Stimulated activated CD8-positive, alpha-beta memory T cell treated with anti-CD3 and anti-CD28 coated beads, Interleukin-15, amount 100 ng/mL, for 24 hours (primary cell): ENCODE measurements at places on chromosomes 3 and 15.

DNA sequence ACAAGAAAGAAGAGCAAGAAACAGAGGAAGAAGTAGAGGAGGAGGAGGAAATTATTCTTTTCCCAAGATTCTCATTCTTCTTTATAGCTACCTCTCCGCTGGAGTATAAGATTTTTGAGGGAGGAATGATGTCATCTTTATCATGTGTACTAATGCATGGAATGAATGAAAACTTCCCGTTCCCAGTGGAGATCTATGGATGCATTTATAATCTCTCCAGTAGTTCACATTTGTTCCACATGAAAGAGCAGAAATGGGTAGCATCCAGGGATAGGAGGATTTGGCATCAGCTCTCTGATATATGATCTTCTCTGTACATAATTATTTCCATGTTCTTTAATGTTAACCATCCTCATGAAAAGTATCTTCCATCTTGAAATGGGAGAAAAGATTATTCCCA lies 244.4 kb downstream of the ADAMTSL3 start:
- DNase-seq = no peak

- DNase-seq = no peak
Measured at GRCh38 chr15:70466895-70467529, 296.3 kb downstream of the UACA start.

DNA sequence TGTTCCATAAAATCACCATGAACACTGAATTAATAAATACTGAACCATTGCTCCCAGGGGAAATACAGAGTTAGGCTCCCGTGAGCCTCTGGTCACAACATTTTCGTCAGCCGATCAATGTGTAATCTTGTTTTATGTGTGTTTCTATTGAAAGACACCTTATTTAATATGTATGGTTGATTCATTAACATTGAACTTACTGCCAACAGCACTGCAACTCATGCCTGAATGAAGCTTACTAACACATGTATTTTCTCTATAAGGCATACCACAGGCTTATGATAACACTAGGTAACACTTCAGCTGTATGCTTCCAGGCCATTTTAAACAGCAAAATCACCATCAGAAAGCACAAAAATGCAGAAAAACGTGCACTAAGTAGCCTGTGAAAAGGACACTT lies 9.1 kb upstream of the REC114 start:
- no peak for DNase-seq

GRCh38 chr3:177603148-177603603 lies 405.9 kb upstream of the TBL1XR1 start:
- no peak for DNase-seq

- no peak for DNase-seq
Measured at GRCh38 chr3:52281981-52282801, 3.7 kb upstream of the WDR82 start.

GRCh38 chr15:52464478-52464877 lies 64.2 kb downstream of the MYO5A start:
- DNase-seq = no peak

GRCh38 chr3:14303336-14304100 lies 98.9 kb upstream of the SLC6A6 start:
- no peak for DNase-seq

DNA sequence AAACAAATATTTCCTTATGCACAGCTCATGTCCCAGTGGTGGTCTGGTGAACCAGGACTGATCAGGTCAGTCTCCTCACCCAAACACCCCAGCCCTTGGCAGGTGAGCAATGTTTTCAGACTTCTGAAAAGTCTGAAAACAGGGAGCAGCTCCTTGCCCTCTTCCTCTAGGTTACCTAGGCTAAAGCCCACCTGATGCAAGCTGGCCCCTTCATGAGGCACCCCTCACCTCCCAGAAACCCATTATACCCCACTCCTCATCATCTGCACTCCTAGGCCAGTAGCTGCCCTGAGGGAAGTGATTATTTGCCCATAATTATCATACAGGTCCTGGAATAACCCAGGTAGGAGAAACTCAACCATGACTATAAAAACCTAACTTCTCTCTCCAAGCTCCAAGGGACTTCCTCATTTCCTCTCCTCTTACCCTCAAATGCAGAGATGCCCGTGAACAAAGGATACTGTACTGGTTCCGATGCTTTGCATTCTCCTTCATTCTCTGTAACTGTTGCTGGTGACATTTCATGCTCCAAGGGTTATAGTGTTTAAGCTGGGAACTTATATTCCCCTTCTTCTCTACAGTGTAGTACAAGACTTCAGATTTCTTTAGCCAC lies 5.2 kb upstream of the NCKIPSD start:
- no peak for DNase-seq

GRCh38 chr3:56591262-56591661 lies 34.3 kb downstream of the CCDC66 start:
- no peak for DNase-seq

GRCh38 chr3:80159990-80160506 lies 392.2 kb upstream of the ROBO1 start:
- no peak for DNase-seq

DNA sequence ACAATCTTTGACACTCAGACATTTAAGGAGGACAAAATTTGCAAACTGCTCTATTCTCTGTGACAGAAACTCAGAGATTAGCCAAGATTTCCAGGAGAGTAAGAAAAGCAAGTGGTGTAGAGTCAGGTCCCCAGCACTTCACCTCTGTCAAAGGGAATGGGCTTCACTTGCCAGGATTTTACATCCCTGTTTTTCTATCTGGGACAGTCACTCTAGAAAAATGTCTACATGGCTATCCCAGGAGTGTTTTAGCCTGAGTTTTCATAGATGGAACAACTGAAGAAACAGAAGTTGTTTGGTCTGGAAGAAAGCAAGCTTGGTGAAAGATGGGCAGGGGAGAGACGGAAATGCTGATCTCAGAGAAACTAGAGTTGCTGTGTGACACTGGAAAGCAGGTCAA lies 3.0 kb downstream of the FAM219B start:
- DNase-seq = no peak

GRCh38 chr3:82475306-82475705 lies 713.9 kb upstream of the GBE1 start:
- DNase-seq = no peak

GRCh38 chr15:67945951-67946700 lies 106.3 kb upstream of the RNU6-1 start:
- DNase-seq = no peak

- DNase-seq = no peak
Measured at GRCh38 chr3:143563786-143564185, 284.5 kb downstream of the SLC9A9 start.

DNA sequence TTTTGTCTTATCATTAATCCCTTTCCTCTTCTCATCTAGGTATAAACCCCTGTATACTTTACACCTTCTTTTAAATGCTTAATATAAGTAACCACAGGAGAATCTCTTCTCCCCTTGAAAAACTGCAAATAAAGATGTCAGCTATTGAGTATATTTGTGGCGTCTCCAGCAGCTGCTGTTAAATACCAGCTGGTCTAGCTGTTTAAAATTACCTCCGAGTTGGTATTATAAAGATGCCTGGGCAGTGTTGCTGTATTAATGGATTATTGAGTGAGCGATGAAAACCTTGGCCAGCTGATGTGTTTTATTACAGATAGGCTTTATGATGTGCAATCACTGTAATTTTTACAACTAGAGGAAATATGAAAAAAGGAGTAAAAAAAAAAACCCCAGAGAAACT lies 388.1 kb downstream of the TBC1D5 start:
- no peak for DNase-seq

- DNase-seq = peak; percentile 11
Measured at GRCh38 chr15:60720493-60721256, 241.7 kb upstream of the ICE2 start.

DNA sequence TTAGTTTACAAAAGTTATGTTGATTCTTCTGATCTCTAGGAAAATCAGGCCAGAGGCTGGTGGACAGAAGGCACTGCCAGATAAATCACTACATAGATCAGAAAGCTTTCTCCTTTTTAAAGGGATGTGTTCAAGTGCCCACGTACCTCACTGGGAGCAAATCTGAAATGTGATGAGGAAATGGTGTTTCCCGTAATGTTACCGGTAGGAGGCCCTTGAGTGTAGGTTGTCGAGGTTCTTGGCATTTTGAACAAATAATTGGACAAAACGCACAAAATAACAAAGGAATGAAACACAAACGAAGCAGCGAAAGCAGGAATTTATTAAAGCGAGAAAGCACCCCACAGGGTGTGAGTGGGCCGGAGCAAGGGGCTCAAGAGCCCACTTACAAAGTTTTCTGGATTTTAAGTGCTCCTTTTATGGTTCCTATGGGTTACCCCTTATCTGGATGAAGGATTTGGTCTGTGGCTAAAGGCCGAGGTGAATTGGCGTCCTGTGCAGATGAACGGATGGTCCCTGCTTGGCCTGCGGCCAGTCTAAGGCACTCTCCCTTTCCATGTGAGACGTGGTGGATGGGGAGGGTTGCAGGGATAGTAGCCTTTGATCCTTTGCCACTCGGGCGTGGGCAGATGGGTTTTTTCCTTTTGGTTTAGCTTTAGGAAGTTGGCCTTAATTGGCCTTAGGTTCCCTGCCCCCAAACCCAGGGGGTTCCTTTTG lies 1.0 kb downstream of the SNX1 start:
- DNase-seq = no peak

DNA sequence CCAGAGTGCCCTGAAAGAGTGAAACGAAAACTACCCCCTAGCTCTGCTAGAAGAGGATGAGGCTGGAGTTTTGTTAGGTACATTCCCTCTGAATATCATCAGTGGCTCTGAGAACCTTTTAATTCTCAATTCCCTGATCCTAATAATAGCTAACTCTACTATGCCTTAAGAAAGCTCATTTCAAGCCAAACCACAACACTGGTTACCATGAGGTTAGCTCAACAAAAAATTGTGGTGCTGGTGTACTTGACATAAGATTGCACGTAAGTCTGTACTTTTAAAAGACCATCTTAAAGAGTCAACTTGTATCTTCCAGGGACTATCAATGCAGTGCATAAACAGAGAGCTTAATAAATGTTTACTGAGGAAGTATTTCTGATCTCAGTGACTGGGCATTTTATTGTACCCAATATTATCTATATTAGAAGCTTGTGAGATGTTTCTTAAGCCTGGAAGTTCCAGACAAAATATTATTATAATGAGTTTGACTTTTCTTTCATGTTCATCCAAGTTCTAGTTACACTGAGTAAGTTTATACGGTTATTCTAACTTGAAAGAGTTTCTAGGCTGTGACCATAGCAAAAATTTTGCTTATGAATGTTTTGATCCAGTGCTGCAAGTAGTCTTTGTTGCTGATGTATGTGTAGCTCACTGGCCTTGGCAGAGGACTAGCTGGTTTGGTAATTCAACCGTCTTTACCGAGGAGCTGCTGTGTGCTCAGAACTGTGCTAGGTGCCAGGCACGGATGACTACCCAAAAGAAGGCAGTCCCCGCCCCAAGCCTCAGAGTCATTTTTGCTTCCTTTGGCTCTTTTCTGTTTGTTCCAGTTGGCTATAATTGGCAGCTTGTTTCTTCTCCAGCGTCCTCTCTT lies 334.4 kb upstream of the TRIM42 start:
- no peak for DNase-seq

GRCh38 chr3:37435572-37435971 lies 261.2 kb upstream of the LRRFIP2 start:
- no peak for DNase-seq

- DNase-seq = no peak
Measured at GRCh38 chr3:106577241-106577640, 708.4 kb upstream of the CBLB start.

- DNase-seq = no peak
Measured at GRCh38 chr3:56205406-56205805, 262.9 kb downstream of the ERC2 start.

DNA sequence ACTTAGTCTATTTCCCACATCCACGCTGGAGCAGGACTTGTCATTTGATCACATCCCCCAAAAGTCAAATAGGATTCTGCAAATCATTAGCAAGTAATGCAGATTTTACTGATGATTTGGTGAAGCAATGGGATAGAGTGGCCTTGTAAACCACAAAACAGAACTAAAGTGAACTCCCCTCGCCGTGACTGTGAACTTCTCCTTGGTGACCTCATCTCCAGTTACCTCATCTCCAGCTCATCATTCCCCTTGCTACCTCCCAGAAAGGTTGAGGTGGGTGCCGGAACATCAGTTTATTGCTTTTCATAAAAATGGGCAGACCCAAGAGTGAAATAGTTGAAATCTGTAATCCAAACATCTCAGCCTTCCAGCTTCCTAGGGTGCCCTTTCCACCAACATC lies 36.7 kb upstream of the ADPGK start:
- no peak for DNase-seq

GRCh38 chr15:76393614-76394013 lies 57.0 kb downstream of the ISL2 start:
- DNase-seq = no peak
